ENCODE measurements at places on chromosomes 1 and 21. TPM values are rescaled to one million over a fixed set of nuclear protein-coding genes. Genes with fewer than 3 reads are reported as not detected.

DNA sequence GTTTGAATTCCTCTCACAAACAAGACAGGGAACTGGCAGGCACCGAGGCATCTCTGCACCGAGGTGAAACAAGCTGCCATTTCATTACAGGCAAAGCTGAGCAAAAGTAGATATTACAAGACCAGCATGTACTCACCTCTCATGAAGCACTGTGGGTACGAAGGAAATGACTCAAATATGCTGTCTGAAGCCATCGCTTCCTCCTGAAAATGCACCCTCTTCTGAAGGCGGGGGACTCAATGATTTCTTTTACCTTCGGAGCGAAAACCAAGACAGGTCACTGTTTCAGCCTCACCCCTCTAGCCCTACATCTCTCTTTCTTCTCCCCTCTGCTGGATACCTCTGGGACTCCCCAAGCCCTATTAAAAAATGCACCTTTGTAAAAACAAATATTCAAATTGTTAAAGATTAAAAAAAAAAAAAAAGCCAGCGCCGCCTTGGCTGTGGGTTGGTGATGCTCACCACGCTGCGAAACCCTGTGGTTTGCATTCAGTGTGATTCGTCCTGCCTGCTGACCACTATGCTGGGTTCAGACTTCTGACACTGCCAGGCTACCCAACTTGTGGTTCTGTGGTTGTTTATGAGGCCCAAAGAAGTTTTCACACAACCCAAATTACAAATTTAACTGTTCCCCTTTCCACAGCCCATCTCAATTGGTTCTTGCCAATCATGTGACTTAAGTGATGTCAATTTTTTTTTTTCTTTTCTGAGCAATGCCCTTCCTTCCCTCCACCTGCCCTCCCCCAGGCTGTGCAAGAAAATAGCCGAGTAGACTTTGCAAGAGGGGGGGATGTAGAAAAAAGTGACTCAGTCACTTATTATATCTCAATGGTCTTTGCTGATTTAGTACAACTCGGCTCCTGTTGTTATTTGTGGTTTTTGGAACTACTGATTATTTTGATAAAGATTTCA, at the start of gene RUNX1:
Gene RUNX1 (minus strand): TSS at position 597 of the 912 bp plus-strand sequence.
- DNase-seq, result peak; percentile 99

- DNase-seq, result no peak
Observed at GRCh38 chr21:45506836-45507522, 35.3 kb downstream of the SLC19A1 start.

The OR4F16 gene
- not detected for total RNA-seq

The RNU1-1 gene
- total RNA-seq, result not detected
